ENCODE measurements at places on chromosomes 1 and 21.
A peak's percentile ranks its signal among the peaks of the same experiment; 100 is the strongest.

GRCh38 chr1:17207046-17207445 lies 2.1 kb downstream of the PADI1 start:
- no peak for DNase-seq

GRCh38 chr1:23905461-23906025 lies 7.6 kb downstream of the CNR2 start:
- no peak for DNase-seq

GRCh38 chr1:107122225-107122624 lies 18.6 kb upstream of the NTNG1 start:
- DNase-seq: no peak

DNA sequence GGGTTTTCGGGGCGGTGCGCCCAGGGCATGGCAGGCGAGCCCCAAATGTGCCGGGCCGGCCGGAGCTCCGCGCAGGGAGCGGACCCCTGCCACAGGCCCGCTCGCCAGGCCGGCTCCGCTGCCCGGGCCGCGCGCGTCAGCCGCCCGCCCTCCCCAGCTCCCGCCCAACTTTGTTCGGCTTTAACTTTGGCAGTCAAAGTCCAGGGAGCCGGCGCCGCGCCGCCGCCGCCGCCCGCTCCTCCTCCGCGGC lies 488 bp downstream of the SLC35D1 start:
- no peak for DNase-seq

DNA sequence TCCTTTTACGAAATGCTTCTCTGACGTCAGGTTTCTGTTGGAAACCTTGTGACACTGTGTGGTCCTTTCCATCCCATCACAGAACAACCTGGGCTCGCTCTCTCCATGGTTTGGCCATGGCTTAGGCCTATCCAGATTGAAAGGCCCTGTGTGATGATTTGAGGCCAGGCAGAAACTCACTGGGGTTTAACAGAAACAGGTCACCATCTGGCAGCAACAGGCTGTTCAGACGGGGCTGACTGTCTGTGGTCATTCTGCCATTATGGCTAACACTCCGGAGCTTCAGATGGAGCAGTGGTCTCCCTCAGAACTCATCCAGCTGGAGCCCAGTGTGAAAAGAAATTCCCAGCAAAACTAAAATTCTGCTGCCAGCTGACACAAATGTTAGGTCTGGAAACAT lies 9.3 kb downstream of the PLEKHM2 start:
- DNase-seq: no peak

GRCh38 chr1:56414728-56415224 lies 164.6 kb downstream of the PLPP3 start:
- no peak for DNase-seq

GRCh38 chr1:37734629-37735591 lies 30.0 kb downstream of the EPHA10 start:
- DNase-seq: no peak

DNA sequence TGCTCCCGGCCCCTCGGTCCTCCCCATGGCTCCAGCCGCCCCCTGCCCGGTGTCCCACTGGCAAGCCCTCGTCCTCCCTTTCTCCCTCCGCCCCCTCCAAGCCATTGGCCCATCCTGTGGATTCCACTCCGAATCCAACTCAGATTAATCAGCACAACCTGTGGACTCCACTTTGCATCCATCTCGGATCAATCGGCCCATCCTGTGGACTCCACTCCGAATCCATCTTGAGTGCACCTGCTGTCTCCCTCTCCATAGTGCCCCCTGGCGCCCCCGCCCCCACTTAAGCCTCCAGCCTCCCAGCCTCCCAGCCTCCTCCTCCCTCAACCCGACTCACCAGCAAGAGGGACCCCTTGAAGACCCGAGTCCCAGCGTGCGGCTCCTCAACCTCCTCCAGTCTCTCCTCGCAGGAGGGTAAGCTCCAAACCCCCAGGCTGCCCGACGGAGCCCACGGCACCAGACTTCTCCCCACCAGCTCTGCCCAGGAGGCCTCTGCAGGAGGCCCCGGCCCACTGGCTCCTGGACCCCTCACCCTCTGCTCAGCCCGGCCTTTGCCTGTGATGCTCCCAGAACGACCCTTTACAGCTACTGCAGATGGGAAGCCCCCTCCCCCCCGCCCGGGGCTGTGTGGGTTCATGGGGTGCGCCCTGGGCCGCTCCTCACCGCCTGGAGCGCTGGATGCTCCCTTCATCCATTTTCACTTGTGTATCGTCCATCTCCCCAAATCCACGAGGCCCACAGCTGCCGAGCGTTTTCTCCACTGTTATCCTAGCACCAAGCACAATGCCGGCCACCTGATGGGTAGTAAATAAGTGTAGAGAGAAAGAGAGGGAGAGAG lies 40.6 kb upstream of the TSPEAR start:
- no peak for DNase-seq

GRCh38 chr1:160353223-160353622 lies 10.0 kb downstream of the NCSTN start:
- DNase-seq: no peak

DNA sequence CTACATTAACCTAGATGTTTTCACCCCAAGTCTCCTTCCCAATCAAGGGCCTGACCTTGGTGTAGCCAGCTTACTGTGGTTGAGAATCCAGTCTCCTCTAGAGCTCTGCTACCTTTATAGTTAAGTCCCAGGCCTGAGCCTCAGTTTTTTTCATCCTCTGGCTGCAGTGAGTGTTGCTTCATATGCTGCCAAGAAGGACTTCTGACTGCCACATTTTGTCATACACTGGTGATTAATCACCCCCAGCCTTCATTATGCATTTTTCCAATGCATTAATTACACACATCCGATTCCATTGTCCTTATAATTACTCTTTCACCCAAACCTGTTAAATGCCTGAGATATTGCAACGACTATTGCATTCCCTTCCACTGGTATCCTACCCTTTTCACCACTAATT lies 66.3 kb upstream of the FGGY start:
- DNase-seq: no peak

DNA sequence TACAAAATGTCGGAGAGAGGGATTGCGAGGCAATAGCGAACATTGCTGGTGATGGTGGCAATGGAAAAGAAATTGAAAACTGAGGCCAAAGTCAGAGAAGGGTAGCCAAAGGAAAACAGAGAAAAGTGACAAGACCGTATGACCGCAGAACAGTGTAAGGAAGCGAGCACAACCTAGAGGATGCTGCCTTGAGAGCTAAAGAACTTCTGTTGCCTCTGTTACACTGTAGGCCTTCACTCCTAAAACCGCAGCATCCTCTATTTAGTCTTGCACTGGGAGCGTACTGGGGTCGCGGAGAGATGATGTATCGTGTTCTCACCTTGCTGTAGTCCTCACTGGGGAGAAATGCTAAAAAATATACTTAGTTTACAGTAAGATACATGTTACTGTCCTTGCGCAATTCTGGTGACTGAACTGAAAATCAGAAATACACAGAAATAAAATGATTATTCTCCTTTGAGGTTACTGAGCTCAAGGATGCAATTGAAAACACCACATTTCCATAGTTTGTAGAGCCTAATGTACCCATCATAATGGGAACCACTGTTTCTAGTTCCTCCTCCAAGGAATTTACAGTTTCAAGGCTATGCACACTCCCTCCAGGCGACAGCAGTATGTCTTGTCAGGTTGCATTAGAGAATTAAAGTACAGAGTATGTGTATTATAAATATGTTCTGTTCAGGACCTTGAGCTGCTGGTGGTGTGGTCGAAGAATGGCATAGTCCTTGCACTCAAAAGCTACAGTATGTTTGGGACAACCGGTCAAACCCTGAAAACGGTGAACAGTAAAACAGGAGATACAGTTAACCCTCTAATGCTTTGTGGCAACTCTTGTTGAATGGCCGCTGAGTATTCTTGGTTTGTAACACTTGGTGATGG lies 1.3 kb downstream of the NEK7 start:
- DNase-seq: no peak

- DNase-seq: no peak
These were observed 105.5 kb downstream of the HIVEP3 start for GRCh38 chr1:41813226-41813625.

DNA sequence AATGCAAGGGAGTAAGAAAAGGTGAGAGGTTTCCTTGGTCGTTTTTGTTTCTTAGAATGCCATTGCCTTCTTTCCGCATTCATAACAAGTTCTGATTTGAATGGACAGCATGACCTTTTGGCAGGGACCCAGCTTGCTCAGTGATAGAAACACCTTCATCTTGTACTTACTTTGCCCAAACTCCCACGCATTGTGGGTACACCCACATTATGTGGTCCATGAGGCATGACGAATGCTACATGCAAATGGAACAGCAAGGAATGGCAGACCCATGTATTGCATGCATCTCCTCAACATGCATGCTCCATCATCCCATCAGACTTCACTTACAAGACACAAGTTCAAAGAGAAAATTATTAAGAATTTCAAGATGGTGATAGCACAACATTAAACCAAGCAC lies 102.8 kb downstream of the CDC7 start:
- DNase-seq: no peak

- DNase-seq: no peak
These were observed 2.0 kb downstream of the ATP13A2 start for GRCh38 chr1:17009706-17010105.

GRCh38 chr1:82337635-82338034 lies 536.9 kb downstream of the ADGRL2 start:
- DNase-seq: no peak

- DNase-seq: peak; percentile 33
These were observed 54.7 kb upstream of the ABCG1 start for GRCh38 chr21:42164064-42164789.

DNA sequence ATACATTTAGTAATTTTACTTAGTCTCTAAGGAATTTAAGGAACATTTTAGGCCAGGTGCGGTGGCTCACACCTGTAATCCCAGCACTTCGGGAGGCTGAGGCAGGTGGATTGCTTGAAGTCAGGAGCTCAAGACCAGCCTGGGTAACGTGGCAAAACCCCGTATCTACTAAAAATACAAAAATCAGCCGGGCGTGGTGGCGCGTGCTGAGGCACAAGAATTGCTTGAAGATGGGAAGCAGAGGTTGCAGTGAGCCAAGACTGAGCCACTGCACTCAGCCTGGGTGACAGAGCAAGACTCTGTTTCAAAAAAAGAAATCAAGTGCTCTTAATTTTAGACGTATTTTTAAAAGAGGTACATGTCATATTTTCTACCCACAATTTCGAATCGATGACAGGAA lies 3.3 kb downstream of the NDC1 start:
- DNase-seq: no peak

- DNase-seq: no peak
These were observed 127.7 kb downstream of the DMRTA2 start for GRCh38 chr1:50295566-50295965.

DNA sequence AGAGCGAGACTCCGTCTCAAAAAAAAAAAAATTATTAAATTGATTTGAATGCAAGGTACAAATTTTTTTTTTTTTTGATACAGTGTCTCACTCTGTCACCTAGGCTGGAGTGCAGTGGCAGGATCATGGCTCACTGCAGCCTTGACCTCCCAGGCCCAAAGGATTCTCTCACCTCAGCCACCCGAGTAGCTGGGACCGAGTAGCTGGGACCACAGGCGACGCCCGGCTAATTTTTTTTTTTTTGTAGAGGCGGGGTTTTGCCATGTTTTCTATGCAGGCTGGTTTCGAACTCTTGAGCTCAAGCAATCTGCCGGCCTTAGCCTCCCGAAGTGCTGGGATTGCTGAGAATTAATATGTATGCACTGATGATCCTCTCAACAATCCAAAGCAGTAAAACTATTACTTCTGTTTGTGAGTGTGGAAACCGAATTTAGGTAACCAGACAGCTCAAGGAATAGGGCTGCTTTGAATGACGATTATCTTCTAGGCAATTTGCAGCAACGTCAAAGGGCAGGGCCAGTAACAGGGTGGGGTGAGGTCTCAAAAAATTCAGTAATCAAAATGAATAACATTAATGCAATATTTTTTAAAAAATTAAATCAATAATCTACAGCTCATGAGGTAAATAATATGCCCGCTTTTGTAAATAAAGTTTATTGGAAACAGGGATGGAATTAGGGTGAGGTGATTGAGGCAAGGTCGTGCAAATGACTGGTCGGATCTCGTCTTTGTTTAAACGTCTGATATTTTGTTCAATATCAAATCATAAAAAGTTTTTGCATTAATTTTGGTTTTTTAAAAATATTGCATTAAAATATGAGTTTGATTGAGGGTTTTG lies 1.2 kb downstream of the CLSPN start:
- no peak for DNase-seq

DNA sequence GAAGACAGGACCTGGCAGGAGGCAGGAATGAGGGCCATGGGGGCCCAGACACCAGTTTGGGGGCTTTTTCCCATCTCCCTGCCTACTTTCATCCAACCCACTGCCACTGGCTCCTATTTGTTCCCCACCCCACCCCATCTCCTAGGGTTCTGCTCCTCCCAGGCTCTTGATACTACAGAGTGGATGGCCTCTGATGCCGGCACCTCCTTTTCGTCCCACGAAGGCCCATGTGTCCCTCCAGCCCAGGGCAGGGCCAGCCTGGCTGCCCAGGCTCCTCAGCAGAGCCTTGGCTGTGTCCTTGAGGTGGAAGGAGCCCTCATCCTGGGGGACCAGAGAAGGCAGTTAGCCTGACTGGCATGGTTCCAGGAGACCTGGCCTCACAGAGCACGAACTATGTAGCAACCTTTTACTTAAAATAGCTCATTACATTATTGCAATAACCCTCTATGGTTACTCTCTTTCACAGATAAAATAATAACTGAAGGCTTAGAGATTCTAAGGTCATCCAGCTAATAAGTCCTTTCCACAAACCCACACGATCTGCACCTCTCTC lies 3.5 kb downstream of the POMGNT1 start:
- no peak for DNase-seq

DNA sequence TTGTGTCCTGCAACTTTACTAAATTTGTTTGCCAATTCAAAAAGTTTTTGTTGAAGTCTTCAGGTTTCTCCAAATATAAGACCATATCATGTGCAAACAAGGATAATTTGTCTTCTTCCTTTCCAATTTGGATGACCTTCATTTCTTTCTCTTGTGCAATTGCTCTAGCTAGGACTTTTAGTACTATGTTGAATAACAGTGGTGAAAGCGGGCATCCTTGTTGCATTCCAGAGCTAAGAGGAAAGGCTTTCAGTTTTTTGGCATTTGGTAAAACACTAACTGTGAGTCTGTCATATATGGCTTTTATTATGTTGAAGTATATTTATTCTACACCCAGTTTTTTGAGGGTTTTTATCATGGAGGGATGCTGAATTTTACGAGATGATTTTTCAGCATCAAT lies 630.0 kb upstream of the ADGRL2 start:
- no peak for DNase-seq

DNA sequence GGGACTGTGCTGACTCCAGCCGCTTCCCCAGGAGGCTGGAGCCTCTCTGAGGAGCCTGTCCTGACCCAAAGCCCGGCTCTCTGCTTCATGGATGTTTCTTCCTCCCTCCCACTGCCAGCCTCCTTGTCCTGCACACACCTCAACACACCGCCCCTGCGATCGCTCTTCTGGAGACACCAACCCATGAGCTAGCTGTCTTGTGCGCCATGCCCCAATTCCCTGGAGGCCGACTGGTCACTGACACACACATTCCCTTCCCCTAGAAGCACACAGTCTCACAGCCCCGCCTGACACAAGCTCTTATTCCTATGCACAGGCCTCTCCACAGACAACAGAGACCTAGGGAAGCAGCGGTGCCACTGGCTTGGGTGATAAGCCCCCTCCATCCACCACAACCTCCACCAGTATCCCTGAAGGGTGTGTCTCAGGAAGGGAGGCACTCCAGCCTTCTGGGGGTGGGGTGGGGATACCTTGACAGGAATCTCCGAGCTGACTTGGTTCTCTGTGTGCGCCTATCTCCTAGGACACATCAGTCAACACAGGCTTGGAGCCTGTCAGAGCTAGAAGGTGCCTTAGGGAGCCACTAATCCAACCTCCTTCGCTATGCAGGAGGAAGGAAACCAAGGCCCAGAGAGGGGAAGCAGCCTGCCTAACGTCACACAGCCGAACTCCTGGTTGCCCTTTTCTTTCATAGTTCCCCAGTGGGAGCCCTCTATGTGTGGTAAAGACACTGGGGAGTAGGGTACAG lies 31.1 kb downstream of the AHDC1 start:
- DNase-seq: no peak

Measured in activated T-cell treated with anti-CD3 and anti-CD28 coated beads for 1 hour (primary cell).